ENCODE measurements at places on chromosomes 11 and 22.

- no peak for DNase-seq
Measured at GRCh38 chr22:32650553-32651345, 150.8 kb upstream of the TIMP3 start.

GRCh38 chr11:16169541-16169940 lies 186.8 kb downstream of the SOX6 start:
- DNase-seq: no peak

DNA sequence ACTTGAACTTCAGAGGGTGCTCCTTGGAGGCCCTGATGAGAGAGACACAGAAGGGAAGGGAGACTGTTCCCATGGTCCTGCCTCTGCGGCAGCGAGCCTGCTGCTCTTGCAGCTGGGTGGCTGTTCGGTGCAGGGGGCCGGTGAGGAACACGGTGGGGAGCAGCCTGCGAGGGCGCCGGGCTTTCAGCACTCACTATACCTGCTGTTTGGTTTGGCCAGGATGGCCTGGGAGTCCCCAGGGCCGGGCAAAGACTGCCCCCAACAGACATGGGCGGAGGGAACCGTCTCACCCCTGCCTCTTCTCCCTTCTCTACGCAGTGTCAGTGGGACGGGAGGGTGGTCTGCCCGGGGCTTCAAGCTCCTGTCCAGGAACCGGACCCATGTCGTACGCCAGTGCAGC lies 58.0 kb upstream of the PRODH start:
- no peak for DNase-seq

DNA sequence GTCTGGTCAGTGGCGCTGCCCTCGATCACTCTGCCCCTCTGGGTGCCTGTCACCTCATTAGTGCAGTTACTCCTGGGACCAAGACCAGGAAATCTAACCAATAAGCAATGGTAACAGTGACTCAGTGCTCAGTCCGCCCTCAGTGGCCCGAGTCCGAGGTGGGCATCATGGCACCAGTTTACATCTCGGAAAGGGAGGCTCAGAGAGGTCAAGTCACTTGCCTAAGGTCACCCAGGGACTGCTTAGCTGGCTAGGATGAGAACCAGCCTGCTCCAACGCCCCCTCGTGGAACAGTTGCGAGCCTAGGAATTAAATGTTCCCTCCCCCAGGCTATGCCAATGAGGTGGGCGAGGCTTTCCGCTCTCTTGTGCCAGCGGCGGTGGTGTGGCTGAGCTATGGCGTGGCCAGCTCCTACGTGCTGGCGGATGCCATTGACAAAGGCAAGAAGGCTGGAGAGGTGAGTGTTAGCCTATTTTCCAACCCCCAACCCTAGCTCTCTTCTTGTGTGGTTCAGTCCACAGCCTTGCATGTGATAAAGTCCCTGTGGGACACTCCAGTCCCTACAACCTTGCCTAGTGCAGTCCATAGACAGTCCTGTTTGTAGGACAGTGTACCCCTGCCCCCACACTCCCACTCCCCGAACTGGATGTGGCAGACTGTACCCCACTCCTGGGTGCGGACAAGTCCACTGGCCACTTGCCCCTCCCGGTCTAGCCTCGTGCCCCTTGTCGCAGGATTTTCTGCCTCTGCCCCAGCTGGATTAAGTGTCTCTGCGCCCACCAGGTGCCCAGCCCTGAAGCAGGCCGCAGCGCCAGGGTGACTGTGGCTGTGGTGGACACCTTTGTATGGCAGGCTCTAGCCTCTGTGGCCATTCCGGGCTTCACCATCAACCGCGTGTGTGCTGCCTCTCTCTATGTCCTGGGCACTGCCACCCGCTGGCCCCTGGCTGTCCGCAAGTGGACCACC lies 1.1 kb downstream of the MTFP1 start:
- peak; percentile 59 for DNase-seq

- no peak for DNase-seq
Measured at GRCh38 chr11:88064097-88064705, 111.0 kb downstream of the RAB38 start.

DNA sequence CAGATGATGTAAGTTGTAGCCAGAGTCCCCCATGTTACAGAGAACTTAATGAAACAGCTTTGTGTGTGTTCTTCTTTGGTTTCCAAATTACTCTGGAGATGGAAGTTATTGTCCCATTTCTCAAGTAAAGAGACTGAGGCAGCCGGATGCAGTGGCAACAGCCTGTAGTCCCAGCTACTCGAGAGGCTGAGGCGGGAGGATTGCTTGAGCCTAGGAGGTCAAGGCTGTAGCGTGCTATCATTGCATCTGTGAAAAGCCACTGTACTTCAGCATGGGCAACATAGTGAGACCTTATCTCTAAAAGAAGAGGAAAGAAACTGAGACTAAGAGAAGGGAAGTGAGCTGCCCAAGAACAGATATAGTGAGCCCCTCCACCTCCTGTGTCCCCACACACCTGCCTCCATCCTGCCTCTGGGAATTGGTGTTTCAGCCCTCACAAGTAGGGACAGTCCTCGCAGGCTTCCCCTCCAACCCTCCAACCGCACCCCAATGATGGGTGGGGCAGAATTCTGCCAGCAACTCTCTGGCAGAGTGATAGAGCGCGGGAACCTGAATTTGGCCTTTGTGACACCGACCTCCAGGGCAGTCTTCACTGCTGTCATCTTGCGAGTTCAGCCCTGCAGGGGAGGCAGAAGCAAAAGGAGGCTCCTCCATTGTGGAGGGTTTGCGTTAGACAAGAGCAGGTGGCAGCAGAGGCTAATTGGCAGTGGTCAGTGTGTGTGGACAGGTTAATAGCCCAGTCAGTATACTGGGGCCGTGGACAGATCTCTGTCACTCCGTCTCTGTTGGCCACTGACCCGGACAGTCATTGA lies 1.6 kb downstream of the PDXP start:
- DNase-seq: no peak

GRCh38 chr11:10823152-10823579 lies 14.4 kb upstream of the EIF4G2 start:
- no peak for DNase-seq

- peak; percentile 64 for DNase-seq
Measured at GRCh38 chr11:6587360-6587953, 16.0 kb downstream of the RRP8 start.

DNA sequence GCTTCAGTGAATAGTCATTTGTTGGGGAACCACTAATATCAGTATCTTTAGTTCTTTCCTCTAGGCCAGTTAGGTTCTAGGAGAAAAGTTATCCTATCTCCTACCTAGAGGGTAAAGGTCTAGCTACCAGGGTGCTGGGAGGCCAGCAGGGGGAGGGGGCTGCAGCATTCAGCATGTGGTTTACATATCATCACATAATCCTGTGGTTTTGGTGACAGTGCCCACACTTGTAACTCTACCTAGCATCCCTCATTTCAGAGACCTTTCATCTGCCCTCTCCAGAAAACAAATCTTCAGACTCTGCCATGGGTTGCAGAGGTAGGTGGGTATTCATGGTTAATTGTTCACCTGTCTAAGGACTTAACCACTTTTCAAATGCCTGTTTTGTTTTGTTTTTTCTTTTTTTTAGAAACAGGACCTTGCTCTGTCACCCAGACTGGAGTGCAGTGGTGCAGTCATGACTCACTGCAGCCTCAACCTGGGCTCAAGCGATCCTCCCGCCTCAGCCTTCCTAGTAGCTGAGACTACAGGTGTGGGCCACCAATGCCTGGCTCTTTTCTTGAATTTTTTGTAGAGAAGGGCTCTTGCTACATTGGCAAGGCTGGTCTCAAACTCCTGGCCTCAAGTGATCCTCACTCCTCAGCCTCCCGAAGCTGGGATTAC lies 146.8 kb downstream of the ENTHD1 start:
- no peak for DNase-seq

DNA sequence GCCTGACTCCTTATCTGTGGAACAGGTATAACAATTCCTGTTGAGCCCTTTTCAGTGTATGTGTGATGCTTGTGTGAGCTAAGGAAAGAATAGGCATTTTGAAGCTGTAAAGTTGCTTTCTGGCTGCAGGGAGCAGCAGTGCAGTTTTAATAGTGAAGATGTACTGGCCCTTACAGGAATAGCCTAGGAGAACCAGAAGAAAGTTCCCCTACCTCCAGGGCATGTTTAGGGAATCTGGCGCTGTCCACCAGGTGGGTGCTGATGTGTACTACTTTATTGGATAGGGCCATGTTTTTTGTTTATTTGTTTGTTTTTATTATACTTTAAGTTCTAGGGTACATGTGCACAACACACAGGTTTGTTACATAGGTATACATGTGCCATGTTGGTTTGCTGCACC lies 11.5 kb downstream of the BMAL1 start:
- DNase-seq: no peak

- no peak for DNase-seq
Measured at GRCh38 chr11:96259134-96259830, 83.7 kb downstream of the MAML2 start.

DNA sequence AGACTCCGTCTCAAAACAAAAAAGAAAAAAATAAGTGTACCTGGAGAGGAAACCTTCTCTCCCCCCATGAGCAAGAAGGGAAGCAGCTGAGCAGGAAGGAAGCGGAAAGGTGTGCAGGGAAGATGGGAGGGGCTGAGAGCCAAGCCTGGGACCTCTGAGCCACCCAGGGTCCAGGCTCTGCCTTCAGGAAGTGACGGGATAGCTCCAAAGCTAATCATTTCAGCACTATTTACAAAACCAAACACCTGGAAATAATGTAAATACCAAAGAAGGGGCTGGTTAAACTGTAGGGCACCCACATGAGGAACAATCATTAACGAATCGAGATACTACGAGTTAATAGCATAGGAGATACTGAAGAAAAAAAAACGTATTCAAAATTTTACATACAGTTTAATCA lies 27.9 kb downstream of the ARRB1 start:
- DNase-seq: no peak

GRCh38 chr22:20786536-20786979 lies 12.6 kb downstream of the SERPIND1 start:
- DNase-seq: no peak

DNA sequence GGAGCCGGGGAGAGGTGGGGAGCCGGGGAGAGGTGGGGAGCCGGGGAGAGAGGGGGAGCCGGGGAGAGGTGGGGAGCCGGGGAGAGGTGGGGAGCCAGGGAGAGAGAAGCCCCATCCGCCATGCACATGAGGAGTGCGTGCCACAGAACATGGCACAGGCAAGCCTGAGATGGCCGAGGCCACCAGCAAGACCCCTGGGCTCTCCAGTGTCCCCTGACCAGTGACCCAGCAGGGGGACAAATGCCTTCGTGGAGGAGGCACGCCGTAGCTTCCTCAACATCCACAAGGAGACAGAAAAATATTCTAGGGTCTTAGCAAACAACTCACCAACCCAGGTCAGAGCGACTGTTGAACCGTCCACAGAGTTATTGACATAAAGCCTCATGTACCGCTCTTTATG lies 618.8 kb downstream of the TBC1D22A start:
- no peak for DNase-seq

DNA sequence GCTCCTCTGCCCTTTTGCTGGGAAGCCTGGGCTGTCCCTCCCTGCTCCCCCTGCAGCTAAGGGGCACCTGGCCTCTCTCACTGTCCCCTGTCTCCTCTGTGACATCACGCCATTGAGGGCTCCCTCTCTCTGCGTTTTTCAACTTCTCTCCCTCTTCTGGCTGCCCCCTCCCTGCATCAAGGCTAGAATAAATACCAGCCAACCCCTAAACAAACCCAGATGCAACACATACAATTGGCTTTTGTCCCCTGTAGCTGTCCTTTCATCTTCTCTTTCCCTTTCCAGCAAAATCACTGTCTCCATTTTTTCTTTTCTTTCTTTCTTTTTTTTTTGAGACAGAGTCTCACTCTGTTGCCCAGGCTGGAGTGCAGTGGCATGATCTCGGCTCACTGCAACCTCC lies 3.3 kb upstream of the MIEF1 start:
- peak; percentile 32 for DNase-seq

DNA sequence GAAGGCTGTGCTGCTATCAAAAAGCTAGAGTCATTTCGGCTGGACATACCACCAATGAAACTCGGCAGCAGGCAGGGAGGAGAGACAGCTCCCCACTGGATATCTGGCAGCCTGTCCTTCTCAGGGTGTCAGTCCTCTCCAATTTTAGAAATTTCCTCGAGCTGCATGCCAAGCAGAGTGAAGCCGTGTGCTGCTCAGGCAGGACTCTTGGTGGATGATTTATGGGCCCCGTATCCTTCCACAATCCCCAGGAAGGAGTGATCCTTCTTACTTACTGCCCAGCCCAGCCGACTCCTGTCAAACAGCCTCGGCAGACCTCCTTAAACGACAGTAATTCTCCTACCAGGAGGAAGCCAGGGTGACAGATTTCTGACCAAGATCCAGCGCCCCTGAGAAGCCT lies 410.4 kb downstream of the TENM4 start:
- DNase-seq: no peak

DNA sequence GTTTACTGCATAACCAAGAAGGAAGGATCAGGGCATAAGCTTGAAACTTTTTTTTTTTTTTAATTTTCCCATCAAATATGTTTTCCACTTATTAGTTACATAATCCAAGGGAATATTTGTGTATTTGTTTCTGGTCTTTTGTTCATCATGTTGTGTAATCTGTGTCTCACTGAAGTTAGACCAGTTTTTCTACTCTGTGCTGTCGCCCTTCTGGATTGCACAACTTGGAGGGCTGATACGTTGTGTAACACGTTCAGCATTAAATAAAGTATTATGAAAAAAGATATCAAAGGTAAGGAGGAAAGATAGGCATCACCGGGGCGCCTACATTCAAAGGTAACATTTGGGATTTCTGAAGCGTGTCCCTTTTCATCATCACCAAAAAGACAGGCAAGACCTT lies 3.3 kb upstream of the E2F8 start:
- no peak for DNase-seq

DNA sequence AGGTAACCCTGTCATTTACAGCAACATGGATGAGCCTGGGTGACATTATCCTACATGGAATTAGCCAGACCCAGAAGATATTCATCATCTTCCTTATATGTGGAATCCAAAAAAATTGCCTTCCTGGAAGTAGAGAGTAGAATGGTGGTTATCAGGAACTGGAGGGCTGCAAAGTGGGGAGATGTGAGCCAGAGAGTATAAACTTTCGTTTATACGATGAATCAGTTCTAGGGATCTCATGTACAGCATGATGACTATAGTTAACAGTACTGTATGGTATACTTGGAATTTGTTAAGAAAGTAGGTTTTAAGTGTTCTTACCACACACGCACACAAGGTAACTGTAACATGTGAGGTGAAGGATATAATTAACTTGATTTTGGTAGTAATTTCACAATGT lies 79.1 kb downstream of the TBC1D22A start:
- DNase-seq: no peak

Measured in anterior cingulate cortex (tissue), 58 donors.